Stimulated activated CD4-positive, alpha-beta T cell treated with anti-CD3 and anti-CD28 coated beads, Interleukin-1b, Interleukin-23, amount 100 ng/mL, for 1 hour (primary cell): ENCODE measurements at places on chromosomes 2 and 18.
A peak's percentile ranks its signal among the peaks of the same experiment; 100 is the strongest.

- DNase-seq: no peak
Observed at GRCh38 chr2:219495531-219496122, 3.1 kb upstream of the GMPPA start.

DNA sequence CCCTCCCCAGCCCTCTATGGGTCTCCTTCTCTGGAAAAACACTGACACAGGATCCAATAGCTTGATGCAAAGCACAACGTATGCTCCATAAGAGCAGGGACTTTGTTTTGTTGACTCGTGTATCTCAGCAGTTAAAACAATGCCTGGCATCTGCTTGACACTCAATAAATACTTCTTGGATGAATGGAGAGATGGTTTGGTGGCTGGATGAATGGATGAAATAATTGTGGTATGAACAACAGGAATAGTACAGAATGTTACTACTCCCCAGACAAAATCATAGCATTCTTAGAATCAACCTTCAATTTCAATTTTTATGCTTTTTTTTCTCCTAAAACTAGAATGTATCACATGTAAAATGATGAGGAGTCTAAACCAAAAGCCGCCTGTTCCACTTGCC lies 57.4 kb downstream of the KCNE4 start:
- no peak for DNase-seq

DNA sequence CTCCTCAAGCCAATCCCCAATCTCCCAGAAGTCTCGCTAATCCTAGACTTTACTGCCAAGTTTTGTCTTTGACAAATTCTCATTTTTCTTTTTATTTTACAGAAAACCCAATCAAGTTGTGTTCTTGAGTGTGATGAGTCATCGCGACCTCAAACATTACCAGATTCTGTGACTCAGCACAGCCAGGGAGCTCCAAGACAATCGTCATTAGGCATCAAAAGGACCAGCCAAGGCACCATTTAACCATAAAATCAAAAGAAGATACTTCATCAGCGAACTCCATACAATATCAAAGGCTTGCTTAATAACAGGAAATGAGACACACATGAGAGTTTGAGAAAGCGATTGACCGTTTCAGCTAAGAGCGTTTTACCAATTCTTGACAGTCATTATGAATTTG lies 146.2 kb upstream of the AGAP1 start:
- DNase-seq: no peak

GRCh38 chr2:68909793-68910674 lies 38.8 kb upstream of the BMP10 start:
- DNase-seq: peak; percentile 31

DNA sequence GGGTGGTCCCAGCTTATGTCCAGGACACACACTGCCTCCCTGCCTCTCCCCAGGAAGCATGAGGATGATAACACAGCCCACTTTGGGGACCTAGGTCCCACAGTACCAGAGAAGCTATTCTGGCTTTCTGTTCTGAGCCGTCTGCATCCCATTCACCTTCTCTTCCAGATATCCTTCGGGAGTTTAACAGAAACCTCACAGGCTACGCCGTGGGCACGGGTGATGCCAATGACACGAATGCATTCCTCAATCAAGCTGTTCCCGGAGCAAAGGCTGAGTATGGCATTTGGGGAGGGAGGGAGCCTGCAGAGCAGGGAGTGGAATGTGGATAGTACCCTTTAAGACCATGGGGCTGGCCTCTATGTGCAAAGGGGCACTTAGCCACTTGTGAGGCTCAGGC lies 102.6 kb downstream of the PLB1 start:
- no peak for DNase-seq

- DNase-seq: no peak
Observed at GRCh38 chr2:119184512-119184911, 26.0 kb upstream of the C1QL2 start.

DNA sequence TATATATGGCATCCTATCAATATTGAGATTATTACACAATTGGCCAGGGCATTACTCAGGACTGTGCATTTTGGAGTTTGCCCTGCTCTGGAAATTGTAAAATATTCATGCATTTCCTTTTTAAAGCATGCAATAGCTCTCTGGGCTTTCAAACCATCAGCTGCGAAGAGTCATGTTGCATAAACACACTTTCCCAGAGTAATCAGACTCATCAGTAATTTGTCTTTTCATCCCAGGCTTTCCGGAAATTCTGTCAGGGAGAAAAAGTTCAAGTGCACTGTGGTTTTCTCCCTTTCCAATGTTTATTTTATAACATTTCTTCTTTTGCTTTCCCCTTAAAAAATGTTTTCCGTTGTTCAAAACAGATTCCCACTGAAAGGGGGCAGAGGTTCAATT lies 38.9 kb upstream of the FHL2 start:
- no peak for DNase-seq

- DNase-seq: no peak
Observed at GRCh38 chr2:44713170-44713569, 228.3 kb upstream of the SIX3 start.

DNA sequence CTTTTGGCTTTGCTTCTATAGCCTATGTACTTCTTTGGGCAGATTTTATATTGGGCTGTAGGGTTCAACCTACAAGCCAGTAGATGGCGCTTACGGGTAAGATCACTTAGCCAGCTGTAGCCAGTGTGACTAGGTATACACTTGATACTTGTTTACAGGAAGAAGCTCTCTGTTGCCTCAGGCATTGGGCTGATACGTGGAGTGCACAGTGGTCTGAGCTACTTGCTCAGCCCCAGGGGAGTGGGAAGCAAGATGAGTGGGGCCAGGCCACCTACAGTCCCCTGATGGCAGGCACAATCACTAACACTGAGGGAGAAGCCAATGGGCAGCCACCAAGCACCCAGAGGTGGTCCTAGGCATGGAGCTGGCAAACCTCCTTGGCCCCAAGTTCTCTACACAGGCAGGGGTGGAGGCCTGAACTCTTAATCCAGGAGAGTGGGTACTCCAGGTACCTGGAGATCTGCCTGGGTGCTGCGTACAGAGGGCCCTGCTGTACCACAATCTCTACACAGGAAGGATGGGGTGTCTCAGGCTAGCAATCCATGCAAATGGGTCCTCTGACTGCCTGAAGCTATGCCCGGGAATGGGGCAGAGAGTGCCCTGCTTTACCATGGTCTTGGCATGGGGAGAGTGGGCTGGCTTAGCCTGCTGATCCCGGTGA lies 122.2 kb downstream of the NCOA1 start:
- no peak for DNase-seq

DNA sequence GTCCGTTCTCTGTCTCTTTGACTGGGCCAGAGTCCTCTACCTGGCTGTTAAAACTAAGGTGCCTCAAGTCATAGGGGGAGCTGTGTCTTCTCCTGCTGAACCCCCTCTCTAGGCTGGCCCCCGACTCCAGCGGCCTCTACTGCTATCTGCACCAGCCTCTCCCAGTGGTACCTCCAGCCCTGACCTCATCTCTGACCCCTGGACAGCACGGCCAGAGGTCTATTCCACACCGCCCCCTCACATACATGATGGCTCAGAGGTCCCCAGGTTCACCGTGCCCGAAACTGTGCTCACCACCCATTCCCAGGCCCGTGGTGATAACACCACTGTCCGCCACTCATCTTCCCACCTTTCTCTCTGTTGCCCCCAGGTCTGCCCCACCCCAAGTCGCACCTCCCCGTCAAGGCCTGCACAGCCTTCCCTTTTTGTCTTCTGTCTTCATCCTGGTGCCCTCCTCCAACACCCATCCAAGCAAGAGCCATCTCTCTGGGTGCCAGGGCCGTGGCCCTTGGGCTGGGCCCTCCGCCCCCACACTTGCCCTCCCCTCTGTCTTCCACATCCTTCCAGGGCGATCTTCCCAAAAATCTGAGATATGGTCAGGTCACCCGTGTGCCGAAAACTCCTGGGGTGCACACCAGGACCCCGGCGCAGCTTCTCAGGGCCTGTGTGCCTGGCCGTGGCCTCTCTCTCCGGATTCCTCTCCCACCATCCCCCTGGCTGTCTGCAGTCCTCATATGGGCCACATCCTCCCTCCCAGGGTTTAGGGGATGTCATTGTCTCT lies 134.4 kb upstream of the ID2 start:
- DNase-seq: no peak

DNA sequence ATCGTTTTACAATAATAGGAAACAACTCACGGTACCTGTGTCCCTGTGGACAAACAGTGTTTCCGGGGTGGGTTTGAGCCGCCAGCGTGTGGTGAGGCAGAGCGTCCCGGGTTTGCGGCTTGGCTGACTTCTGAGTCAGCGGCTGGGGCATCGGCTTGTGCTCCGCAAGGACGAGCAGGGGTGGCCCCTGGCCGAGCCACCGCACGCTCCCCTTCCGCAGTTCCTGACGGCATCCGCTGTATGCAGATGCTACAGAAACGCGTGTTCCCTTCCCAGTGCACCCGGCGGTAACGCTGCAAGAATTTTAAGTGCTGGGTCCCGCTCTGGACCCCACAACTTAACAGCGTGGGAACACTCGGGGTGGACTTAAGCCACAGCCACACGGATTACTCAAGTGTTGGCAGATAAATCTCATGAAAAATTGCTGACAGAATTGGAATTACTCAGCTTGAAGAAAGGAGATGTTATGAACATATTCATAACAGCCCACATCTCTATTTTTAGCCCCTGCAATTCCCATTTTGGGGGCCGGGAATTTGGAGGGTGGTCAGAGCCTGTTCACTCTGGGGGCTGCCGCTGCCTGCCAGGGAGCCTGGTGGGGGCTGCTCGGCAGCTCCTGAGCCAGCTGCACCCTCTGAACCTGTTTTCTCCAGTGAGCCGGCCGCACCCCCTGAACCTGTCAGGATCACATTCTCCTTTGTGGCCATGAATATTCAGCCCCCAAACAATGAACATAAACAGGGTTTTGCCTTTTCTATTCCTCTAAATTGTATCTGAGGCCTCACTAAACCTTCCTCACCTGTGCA lies 12.6 kb upstream of the KCNG2 start:
- DNase-seq: no peak

DNA sequence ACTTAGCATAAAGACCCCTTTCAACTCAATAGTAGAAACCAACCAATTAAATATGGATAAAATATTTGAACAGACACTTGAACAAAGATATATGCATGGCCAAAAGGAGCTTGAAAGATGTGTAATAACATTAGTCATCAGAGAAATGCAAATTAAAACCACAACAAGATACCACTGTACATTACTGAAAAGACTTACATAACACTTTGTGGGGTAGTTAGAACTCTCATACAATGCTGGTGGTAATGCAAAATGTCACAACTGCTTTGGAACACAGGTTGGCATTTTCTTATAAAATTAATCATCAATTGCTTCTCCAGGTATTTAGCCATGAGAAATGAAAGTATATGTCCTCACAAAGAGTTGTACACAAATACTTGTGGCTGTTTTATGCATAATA lies 60.7 kb downstream of the TTC27 start:
- no peak for DNase-seq

DNA sequence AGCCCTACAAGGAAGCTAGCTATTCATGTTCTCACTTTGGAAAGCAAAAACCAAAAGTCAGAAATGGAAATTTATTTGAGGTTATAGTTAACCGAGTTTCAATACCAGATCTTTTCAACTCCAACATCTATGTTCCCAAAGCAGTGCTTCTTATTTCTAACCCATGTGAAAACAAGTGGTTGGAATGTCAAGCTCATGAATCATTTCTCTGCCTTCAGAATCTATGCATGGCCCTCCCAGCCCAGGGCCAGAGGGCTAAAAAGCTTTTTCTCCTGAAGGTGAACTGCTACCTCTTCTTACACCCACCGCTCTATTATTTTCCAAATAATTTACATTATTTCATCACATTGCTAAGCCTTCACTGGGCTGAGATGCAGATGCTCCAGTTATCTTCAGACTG lies 158.4 kb downstream of the SP3 start:
- DNase-seq: no peak

DNA sequence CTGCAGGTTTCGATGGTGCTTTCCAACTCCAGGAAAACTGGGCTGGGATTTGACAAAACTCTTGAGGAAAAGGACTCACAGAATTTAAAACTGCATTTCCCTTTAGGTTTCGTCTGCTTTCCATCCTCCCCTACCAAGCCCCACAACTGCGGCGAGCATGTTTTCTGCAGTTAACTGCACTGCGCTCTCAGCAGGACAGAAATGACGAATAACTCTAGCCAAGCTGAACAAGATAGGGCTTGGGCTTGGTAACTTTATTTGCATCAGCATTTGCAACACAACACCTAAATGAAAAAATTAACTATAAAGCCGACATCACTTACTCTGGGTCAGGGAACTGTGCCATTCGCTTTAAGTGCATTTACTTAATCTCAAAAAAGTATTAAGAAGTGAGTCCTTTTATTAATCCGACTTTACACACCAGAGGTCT lies 669 bp upstream of the PIKFYVE start:
- no peak for DNase-seq

- DNase-seq: no peak
Observed at GRCh38 chr2:39898934-39899333, 119.9 kb upstream of the THUMPD2 start.

DNA sequence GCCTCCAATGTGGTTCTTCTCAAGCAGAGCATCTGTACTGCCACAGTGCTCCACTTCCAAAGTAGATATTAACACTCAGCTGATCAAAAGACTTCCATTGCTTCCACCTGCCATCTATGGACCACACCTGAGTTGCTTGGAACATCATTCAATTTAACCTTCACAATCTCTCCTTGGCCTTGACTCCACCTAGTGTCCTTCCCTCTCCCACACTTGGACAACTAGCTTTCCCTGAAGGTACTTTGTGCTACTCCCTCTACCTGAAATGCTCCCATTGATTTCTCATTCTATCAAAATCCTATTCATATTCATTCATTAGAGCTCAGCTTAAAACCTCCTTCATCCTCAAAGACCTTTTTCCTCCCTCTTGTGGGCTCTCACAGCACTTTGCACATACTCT lies 48.7 kb downstream of the SOWAHC start:
- no peak for DNase-seq

- DNase-seq: no peak
Observed at GRCh38 chr18:63591725-63592124, 4.6 kb downstream of the SERPINB13 start.

DNA sequence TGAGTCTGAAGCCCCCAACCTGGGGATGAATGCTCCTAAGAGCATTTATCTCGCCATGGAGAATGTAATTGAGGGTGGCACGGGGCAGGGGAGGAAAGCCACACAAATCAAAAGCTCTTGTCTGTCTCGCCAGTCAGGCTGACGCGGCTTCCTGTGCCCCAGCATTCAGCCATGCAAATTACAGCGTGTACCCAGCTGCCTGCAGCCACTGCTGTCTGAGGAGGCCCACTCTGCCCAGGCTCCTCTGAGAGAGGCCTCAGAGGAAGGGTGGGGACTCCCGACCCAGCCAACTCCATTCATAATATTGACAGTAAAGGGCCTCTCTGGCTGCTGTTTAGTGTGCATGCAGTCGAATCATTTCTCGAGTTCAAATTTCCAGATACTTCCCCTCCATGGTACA lies 22.0 kb downstream of the SMAD7 start:
- no peak for DNase-seq

- no peak for DNase-seq
Observed at GRCh38 chr18:36469461-36469860, 171.9 kb downstream of the FHOD3 start.

DNA sequence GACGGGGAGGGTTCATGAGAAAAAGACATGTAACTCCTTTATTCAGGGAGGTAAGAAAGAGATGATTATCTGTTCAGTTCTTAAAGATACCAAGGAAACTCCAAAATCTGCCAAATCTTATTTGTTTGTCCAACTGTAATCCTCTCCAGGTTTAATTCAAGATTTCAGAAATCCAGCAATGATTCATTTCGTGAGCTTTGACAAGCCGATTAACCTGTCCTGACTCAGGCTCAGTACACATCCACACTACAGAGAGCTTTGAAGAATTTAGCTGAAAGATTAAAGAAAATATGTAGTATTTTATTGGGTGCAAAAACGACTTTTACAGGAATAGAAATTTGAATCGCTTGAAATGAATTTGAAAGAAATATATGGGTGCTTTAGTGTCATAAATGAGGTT lies 1.1 kb downstream of the SPAG16 start:
- DNase-seq: no peak

GRCh38 chr2:174590928-174591648 lies 6.5 kb downstream of the WIPF1 start:
- no peak for DNase-seq
